Skin of body (tissue), 3 donors: ENCODE measurements at places on chromosomes 13 and 19. TPM values are rescaled to one million over a fixed set of nuclear protein-coding genes. Genes with fewer than 3 reads are reported as not detected.

DNA sequence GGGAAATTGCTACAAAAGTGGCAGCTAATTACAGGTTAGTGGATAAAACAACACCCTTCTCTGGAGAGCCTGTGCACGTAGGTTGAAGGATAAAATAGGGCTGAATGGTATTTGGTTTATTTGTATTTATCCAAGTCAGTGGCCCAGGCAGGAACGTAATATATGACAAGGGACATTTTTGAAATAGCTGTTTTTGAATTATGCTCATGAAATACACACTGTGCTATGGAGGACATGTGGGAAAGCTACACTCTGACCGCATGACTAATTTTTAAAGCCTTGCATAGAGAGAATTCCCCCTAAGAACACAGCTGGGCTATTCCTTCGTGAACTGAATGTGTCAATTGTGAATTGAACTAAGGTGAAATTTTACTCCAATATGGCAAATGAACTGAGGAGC, 292.1 kb upstream of the MAB21L1 start:
- DNase-seq, result no peak

DNA sequence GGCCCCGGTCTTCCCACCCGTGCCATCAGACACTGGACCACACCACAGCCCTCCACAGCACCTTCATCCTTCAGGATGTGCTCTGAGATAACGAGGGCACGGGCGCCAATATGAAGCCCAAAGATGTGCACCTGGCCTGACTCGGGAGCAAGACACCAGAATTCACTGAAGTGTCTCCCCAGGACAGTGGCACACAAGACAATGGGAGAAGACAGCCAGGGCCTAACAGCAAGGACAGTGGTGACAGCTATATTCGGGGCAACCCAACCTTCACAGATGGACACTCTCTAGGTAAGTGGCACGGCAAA, 7.2 kb downstream of the DDX39A start:
- no peak for DNase-seq

Gene TCF3
- total RNA-seq, result 40.4 TPM

Gene GPR180
- 9.9 TPM for total RNA-seq

DNA sequence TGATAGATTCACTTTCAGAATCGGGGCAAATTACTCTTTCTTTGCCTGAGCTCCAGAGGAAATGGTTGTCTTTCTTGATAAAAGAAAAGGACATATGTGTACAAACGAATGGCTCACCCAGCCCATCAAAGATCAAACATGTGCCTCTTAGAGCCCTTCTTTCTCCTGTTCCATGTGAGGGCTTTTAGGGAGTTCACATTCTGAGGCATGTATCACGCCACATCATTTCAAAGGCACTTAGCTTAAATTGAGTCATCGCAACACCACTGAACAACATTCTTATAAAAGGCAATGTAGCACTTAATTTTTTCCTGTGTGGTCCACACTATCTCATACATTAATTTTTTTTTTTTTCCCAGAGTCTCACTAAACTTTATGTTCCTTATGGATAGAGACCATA, 521.0 kb downstream of the SUCLA2 start:
- DNase-seq, result no peak

Gene POU2F2
- 0.30 TPM for total RNA-seq

- DNase-seq, result no peak
Observed at GRCh38 chr19:49772850-49773432, 6.1 kb downstream of the AP2A1 start.

Gene CLEC11A
- total RNA-seq, result 27.2 TPM

Gene FXYD7
- total RNA-seq, result 0.59 TPM

Gene PGLYRP1
- 5.3 TPM for total RNA-seq

Gene CEACAM16
- not detected for total RNA-seq

GRCh38 chr13:52447354-52447753, 3.1 kb downstream of the VPS36 start:
- DNase-seq, result no peak

- no peak for DNase-seq
Observed at GRCh38 chr19:41537789-41538188, 38.2 kb upstream of the CEACAM21 start.

Gene SLC25A41
- 0.49 TPM for total RNA-seq

DNA sequence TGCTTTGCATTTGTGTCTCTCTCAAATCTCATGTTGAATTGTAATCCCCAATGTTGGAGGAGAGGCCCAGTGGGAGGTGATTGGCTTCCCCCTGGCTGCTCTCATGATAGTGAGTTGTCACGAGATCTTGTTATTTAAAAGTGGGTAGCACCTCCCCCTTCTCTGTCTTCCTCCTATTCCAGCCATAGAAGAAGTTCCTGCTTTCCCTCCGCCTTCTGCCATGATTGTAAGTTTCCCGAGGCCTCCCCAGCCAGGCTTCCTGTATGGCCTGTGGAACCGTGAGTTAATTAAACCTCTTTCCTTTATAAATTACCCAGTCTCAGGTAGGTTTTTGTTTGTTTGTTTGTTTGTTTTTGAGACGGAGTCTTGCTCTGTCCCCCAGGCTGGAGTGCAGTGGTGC, 3.8 kb downstream of the LILRA4 start:
- no peak for DNase-seq

- DNase-seq, result no peak
Observed at GRCh38 chr19:2059422-2060201, 8.6 kb upstream of the MKNK2 start.

DNA sequence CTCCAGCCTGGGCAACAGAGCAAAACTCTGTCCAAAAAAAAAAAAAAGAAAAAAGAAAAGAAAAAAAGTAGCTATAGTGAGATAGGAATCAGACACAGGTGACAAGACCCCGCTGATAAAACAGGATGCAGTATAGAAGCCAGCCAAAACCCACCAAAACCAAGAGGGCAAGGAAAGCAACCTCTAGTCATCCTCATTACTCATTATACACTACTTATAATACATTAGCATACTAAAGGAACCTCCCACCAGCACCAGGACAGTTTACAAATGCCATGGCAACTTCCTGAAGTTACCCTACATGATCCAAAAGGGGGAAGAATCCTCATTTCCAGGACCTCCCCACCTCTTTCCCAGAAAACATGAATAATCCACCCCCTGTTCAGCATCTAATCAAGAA, 35.6 kb upstream of the UBL3 start:
- DNase-seq, result no peak

DNA sequence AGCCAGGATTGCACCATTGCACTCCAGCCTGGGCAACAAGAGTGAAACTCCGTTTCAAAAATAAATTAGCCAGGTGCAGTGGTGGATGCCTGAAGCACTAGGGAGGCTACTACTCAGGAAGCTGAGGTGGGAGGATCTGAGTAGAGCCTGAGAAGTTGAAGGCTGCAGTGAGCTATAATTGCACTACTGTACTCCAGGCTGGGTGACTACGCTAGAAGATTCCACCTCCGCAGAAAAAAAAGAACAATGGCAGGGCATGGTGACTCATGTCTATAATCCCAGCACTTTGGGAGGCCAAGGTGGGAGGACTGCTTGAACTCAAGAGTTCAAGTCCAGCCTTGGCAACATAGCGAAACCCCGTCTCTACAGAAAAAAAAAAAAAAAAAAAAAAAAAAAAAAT, 20.5 kb downstream of the HAUS8 start:
- no peak for DNase-seq

- no peak for DNase-seq
Observed at GRCh38 chr13:77028202-77028601, 1.2 kb upstream of the FBXL3 start.

Gene ZNF534
- 0.20 TPM for total RNA-seq

DNA sequence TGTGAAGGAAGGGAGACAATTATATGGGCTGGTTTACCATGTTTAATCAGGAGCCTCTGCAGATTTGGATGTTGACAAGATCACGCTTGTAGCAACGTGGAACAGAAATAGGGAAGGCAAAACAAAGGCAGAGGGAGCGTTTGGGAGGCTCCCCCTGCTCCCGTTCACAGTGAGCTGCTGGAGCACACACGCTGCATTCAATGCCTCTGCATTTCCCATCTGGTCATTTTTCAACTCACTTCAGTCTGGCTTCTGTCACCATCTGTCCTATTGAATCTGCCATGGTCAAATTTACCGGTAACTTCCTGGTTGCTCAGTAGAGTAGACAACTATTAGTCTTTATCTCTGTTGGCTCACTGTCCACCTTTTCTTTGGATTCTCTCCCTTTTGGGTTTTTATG, 91.0 kb downstream of the NHLRC3 start:
- no peak for DNase-seq

- no peak for DNase-seq
Observed at GRCh38 chr13:33349986-33350826, 64.7 kb upstream of the STARD13 start.

Gene ZNF329
- total RNA-seq, result 11.8 TPM

Gene PGLYRP2
- 1.1 TPM for total RNA-seq

DNA sequence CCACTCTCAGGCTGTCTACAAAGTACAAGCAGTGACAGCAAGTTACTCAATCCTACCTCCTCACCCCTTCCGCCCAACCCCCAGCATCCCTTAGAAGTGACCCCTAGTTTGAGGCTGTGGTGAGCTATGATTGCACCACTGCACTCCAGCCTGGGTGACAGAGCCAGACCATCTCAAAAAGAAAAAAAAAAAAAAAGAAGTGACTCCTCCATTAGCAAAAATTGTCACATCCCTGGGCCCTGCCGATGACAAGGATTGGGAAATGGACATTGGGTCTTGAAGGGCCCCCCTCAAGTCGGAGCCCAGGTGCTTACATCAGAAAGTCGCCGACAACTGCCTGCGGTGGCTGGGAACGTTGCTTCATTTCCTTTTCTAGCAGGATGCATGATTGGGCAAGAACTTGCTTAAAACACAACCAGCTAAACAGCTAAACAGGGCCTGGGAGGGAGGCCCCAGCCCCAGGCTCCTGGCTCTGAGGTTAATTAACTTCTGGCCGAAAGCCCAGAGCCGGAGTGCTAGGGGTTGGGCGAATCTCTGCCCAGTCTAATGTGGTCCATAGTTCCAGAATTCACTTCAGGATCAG, 15.3 kb downstream of the RAB3D start:
- DNase-seq, result peak; percentile 46

DNA sequence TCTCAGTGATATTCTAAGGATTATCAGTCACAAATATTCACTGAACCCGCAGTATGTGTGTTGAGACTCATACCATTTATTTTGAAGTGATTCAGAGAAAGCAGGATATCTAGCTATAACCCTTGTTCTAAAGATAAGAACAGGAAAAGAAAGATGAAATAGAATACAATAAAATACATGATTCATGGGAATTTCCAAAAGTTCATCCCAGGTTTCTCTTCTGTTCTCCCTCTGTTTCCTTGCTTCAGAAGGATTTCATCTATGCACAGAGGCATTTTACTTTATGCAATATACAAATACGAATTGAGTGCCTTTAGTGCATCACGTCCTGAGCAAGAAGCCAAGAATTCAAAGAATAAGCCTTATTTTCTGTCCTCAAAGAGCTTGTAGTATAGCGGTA, 274.4 kb upstream of the GPC6 start:
- DNase-seq, result no peak

DNA sequence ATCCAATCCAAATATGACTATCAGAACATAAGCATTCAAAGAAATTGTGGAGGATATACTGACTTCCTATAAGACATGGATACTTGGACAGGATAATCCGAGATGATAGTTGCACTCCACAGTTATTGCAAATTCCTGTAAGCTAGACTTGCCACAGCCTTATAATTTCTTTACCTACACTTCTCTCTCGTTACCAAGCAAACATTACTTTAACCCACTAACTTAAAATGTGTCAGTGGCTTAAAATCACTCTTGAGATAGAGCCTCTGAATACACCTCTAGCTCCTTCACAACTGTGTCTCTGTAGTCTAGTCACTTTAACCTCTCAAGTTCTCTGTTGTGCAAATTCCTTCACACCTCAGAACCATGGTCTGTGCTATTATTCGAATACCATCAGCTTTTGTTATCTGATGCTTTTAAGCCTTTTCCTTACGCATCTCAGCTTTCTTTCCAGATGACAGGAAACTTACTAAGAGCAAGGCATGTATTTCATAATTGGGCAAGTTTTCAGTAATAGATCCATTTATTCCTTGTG, 474.9 kb upstream of the MIR17HG start:
- no peak for DNase-seq

GRCh38 chr13:25489238-25489637, 117.5 kb downstream of the ATP8A2 start:
- no peak for DNase-seq

DNA sequence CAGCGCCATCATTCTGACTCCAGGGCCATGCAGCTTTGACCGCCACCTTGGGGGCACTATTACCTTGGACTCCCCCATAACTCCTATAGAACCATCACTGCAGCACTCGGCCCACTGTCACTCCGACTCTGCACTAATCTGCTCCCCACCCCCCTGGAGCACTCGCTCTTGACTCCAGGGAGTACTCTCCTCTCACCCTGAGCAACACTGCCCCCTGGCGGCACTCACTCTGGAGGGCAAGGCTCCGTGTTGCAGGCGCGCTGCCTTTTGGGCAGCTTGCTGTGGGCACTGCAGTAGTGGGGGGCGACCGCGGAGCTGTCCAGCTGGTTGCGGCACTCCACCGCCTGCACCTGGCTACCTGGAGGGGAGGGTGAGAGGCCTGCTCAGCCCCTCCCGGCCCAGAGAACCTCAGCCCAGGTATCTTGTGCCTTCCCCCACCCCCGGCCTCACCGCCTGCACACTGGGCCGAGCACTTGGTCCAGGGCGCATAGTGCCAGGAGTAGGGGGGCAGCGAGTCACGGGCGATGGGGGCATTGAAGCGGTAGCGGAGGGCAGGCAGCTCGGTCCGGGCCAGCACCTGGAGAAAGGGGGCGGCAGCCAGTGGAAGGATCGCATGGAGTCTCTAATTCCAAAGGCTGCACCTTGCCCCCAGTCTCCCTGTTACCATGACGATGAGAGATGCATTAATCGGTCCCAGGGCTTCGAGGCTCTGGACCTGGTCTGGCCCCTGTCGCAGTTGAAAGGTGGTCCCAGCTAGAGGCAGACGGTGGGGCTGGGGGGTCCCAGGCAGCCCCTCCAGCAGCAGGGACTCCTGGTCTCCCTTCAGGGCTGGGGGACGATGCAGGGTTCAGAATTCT, 8.9 kb upstream of the MYO1F start:
- DNase-seq, result no peak

Gene ZNF626
- 20.5 TPM for total RNA-seq

DNA sequence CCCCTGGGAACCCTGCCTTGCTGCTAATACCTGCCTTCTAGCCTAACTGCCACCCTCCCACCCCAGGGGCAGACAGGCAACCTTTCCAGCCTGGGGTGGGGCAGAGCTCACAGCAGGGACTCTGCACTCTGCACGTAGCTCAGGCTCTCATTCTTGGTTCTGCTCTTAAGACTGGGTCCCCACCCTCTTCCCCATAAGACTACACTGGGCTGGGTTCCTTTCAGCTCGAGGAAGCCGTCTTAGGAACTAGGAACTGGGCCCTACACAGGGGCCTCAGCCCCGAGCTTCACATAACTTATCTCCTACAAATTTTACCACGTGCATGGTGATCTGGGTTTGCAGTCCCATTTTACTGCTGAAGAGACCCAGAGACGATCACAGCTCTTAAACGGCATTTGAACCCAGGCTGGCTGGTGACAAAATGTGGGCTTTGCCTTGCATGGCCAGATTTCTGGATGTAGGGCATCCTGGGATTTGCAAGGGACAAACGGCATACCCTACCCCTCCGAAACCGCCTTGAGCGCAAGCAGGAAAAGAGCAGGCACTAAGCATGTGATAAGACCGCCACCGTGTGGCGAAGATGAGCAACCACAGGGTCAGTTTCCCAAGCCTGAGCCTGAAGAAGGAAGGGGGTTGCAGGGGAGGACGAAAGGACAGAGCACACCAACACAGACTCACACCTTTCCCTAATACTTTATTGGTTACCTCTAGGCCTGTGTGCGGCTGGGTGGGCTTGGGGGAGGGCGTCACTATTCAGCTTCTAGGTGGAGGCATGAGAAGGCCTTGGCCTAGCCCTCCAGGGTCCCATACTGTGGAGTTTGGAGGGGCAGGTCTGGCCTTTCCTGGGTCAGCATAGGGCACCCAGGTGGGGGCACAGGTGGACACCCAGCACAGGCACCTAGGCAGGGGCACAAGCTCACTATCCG, 5.1 kb downstream of the JUNB start:
- DNase-seq, result peak; percentile 83

GRCh38 chr13:107466326-107467099, 748.8 kb downstream of the LIG4 start:
- DNase-seq, result no peak
